ENCODE measurements at places on chromosomes 13 and 19.

- DNase-seq = peak; percentile 55
These were observed 21.9 kb downstream of the FBXO17 start for GRCh38 chr19:38953677-38954076.

- DNase-seq = no peak
These were observed 1820.8 kb downstream of the UQCRFS1 start for GRCh38 chr19:27392027-27392632.

- no peak for DNase-seq
These were observed 40.8 kb downstream of the GGACT start for GRCh38 chr13:100547791-100548201.

GRCh38 chr13:99404005-99404755 is 97.0 kb upstream of the GPR183 start:
- no peak for DNase-seq

- DNase-seq = no peak
These were observed 7.0 kb upstream of the CACTIN start for GRCh38 chr19:3633559-3633988.

DNA sequence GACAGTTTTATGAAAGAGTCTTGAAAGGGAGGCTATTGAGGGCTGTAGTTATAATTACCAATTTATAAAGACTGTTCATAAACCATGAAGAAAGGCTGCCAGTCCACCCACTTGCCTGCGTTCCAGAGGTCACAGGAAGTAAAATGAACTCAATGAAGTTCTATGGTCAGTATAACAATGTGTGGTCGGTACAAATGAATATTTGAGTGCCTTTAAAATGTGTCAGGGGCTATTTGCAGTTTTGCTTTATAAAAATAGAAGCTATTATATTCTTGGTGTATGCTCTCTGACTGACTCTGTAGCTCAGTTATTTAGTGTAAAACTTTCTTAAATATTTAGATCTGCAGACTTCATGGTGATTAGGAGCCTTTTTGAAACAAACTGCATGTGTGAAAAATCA is 47.0 kb downstream of the ESD start:
- no peak for DNase-seq

DNA sequence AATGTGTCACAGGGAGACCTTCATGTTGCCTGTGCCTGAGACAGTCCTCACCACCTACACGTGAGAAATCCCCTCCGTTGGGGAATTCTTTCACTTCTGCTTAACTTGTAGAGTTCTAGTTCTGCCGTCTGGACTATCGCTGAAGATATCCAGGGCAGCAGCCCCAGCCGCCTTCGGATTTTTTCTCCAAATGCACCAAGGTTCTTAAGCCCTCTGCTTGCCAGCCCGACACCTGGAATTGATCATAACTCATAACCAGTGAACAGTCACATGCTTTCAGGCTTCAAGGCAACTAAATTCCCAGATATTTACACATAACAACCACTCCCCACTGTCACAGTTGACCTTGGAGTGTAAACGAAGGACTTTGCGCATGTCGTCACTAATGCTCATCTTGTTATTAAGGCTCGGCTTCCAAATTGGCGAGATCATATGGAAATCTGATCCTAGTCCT is 114.4 kb downstream of the RAB20 start:
- DNase-seq = no peak

GRCh38 chr19:55667511-55667910 is 7.5 kb upstream of the EPN1 start:
- no peak for DNase-seq

- no peak for DNase-seq
These were observed 35.2 kb downstream of the TSC22D1 start for GRCh38 chr13:44540761-44541434.

DNA sequence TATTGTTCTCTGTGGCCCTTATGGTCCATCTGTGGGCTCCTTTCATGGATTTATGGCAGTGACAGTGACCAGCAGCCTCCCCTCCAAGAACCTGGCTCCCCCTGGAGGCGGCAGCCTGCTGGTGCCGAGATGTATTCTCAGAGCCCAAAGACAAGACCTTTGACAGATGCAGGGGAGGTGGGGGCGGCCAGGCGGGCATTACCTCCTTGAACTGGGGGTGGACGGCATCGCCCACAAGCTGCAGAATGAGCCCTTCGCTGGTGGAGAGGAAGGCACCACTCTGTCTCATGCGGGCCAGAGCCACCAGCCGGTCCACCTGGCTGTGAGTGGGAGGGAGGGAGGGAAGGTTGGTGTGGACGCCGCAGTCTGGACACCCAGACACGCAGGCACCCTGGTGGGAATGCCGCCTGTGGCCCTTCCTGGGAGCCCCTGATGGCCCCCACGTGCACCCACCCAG is 6.6 kb downstream of the ISOC2 start:
- DNase-seq = peak; percentile 75

DNA sequence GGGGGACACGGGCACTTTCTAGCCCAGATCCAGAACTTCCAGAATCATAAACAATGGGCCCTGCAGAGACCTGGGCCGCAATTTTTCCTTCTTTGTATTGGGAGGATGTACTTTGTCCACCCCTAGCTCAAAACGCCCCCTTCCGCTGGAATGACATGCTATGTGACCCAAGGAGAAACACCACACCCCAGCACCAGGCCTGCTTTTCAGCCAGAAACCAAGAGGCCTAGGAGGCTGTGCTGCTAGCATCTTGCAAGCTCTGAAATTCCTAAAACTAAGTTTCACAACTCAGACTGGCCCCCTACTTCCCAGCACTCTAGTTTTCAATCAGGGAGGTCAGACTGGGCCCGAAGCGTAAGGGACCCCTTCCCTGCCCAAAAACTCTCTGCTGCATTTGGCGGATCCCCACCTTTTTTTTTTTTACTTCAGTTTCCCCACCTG is 538 bp downstream of the LSM4 start:
- no peak for DNase-seq

- no peak for DNase-seq
These were observed 283.1 kb downstream of the COG6 start for GRCh38 chr13:39938596-39938995.

DNA sequence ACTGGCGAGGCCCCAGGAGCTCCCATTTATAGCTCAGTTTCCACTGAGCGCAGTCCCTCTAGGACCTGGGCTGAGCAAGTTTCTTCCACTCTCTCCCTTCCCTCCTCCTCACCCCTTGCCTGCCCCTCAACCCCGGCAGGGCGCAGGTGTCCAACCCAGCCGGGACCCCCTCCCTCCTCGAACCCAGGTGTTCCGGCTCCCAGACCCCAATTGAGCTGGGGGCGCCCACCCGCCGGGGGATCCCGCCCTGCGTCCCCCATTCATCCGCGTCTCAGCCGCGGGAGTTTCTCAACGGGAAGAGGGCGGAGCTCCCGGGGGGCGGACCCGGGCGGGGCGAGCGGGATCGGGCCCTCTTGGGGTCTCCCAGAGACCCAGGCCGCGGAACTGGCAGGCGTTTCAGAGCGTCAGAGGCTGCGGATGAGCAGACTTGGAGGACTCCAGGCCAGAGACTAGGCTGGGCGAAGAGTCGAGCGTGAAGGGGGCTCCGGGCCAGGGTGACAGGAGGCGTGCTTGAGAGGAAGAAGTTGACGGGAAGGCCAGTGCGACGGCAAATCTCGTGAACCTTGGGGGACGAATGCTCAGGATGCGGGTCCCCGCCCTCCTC is at the start of gene KIRREL2:
KIRREL2 (plus strand) TSS at position 366 of the 604 bp plus-strand sequence; CDS start at position 575, 209 bp downstream.
- no peak for DNase-seq

DNA sequence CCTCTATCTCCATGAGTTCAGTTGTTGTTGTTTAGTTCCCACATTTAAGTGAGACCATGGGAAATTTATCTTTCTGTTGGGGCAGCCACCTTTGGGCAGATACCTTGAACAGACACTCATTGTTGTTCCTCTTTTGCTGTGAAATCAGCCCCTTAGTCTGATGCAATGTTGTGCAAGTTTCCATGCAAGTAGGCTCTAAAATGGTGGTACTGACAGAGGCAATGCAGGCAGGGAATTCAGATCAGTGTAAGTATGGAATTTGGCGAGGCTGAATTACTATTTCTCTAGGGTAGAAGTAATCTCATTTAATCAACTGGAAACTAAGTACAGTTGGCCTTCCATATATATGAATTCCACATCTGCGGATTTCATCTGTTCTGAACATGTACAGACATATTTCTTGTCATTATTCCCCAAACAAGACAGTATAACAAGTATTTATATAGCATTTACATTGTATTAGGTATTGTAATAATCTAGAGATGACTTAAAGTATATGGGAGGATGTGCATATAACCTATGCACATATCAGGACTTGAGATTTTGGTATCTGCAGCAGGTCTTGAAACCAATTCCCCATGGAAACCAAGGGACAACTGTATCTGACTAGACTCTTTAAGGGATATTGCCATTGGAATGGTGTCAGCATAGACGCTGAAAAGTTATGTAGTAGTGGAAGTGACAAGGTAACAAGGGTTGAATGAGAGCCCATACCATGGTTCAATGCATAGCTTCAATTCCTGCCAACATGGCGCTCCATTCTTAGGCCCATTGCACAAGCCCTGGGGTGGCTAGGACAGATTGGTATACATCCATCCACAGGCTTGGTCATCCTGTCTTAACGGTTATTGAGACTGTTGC is 281.5 kb upstream of the HTR2A start:
- DNase-seq = no peak

DNA sequence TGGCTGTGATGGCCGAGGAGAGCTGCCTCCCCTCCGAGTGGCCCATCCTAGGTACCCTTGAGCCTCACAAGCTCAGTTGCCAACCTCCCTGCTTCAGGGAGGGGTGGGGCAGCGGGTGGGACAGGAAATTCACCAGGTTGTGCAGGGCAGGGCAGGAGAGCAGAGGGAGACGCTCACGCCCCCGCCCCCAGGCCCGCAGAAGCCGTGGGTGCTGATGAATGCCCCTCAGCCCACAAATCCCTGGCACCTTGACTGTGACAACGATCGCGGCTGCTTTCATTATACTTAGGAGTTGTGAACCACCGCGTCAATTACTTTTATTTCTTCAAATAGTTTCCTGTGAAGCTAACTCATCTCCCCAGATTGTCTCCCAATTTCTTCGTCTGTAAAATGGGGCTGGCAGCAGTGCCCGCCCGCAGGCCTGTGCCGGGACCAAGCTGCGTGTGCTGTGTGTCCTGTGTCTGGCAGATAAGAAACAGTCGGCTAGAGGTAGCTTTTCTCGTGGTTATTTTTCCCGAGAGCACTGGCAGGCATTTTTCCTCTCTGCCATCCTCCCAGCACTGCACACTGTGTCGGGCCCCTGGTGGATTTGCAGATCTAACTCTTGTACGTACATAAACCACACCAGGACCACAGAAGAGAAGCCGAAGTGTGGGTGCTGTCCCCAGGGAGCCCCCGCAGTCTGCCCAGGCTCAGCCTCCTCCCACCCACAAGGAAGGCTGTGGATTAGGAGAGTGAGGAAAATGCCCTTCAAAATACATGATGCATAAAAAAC is 7.9 kb upstream of the RASA3 start:
- DNase-seq = no peak

GRCh38 chr19:1243768-1244692 is 2.5 kb downstream of the ATP5F1D start:
- DNase-seq = peak; percentile 85

GRCh38 chr13:31885994-31886393 is 145.6 kb upstream of the FRY start:
- DNase-seq = no peak

- no peak for DNase-seq
These were observed 10.7 kb upstream of the GRTP1 start for GRCh38 chr13:113374511-113375175.

- no peak for DNase-seq
These were observed 30.3 kb downstream of the ZNF763 start for GRCh38 chr19:11995174-11995573.

All from putamen (tissue), 1 donor.